MCF 10A (cell line): ENCODE measurements at places on chromosomes 7 and 10. TPM values are rescaled to one million over a fixed set of nuclear protein-coding genes. Genes with fewer than 3 reads are reported as not detected.

Gene PSMG3
- total RNA-seq = 38.2 and 42.1 TPM in 2 replicates

Gene SAMD8
- 28.1 and 33.9 TPM in 2 replicates for total RNA-seq

DNA sequence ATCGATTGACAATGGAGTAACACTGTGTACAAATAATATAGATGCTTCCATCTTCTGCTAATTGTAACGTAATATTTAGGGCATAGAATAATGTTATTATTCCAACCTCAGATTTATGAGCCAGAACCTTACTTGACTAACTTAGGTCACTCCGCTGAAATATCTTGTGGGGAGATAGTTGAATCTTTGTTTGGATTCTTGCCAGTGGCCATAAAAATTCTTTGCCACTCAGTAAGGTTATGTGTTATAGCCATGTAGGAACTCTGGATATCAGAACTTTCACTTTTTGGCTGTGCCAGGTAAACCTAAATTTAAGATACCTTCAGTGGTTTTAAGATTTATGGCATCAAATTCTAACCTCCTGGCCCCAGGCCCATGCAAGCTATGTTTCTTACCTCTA lies 197.6 kb downstream of the WDR11 start:
- H3K27me3 ChIP-seq = no peaks in the 10 kb centered on the region
- H3K27ac ChIP-seq = no peak overlapping the region
- DNase-seq = no peak
- no peaks in the 10 kb centered on the region for H3K4me1 ChIP-seq
- no peak overlapping the region for H3K4me3 ChIP-seq

GRCh38 chr10:128549101-128549608 lies 422.9 kb upstream of the MKI67 start:
- H3K36me3 ChIP-seq = no peaks in the 10 kb centered on the region
- no peak for DNase-seq
- no peak overlapping the region for H3K27ac ChIP-seq
- no peak overlapping the region for H3K4me3 ChIP-seq
- H3K27me3 ChIP-seq = peaks cover 11% of the 10 kb centered on the region
- H3K4me1 ChIP-seq = peaks cover 6% of the 10 kb centered on the region

GRCh38 chr7:17105701-17106100 lies 192.8 kb upstream of the AHR start:
- H3K27me3 ChIP-seq = no peaks in the 10 kb centered on the region
- H3K4me1 ChIP-seq = peaks cover 10% of the 10 kb centered on the region
- H3K36me3 ChIP-seq = no peaks in the 10 kb centered on the region
- H3K27ac ChIP-seq = no peak overlapping the region

GRCh38 chr7:53596230-53596629 lies 560.8 kb downstream of the POM121L12 start:
- H3K4me3 ChIP-seq = no peak overlapping the region
- no peak overlapping the region for H3K27ac ChIP-seq

Gene UCN3
- total RNA-seq = not detected in 2 replicates

- DNase-seq = peak; percentile 76
- no peak overlapping the region for H3K4me3 ChIP-seq
- H3K27me3 ChIP-seq = peaks cover 17% of the 10 kb centered on the region
- peaks cover 5% of the 10 kb centered on the region for H3K4me1 ChIP-seq
- no peaks in the 10 kb centered on the region for H3K36me3 ChIP-seq
These were observed 4.9 kb upstream of the ELN start for GRCh38 chr7:74023092-74023536.

Gene MET
- total RNA-seq = 129 and 154 TPM in 2 replicates

DNA sequence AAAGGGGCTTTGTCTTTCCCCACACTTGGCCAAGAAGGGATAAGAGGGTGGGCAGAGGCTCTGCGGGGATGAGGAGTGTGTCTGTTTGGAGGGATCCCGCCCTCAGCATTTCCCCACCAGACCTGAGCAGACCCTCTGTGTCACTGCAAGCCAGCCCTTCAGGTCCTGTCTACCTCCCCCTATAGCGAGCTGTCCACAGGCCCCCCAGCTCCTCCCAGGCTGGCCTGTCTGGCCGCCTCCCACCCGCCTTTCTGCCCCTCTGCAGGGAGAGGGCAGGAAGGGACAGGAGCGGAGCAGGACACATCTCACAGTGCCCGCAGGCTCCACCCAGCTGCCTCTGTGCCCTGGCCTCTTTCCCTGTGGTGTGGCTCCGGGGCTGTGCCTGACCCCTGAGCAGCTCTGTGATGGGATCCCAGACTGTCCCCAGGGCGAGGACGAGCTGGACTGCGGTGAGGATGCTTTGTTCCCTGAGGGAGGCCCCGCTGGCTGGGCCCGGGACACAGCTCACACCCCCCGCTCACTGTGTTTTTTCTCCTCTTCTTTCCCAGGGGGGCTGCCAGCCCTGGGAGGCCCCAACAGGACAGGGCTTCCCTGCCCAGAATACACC lies 17.5 kb upstream of the ZNF467 start:
- no peak overlapping the region for H3K4me3 ChIP-seq
- H3K27ac ChIP-seq = no peak overlapping the region
- H3K36me3 ChIP-seq = no peaks in the 10 kb centered on the region
- peaks cover 13% of the 10 kb centered on the region for H3K27me3 ChIP-seq
- peaks cover 10% of the 10 kb centered on the region for H3K4me1 ChIP-seq

Gene DIP2C
- 0.34 and 0.37 TPM in 2 replicates for total RNA-seq

DNA sequence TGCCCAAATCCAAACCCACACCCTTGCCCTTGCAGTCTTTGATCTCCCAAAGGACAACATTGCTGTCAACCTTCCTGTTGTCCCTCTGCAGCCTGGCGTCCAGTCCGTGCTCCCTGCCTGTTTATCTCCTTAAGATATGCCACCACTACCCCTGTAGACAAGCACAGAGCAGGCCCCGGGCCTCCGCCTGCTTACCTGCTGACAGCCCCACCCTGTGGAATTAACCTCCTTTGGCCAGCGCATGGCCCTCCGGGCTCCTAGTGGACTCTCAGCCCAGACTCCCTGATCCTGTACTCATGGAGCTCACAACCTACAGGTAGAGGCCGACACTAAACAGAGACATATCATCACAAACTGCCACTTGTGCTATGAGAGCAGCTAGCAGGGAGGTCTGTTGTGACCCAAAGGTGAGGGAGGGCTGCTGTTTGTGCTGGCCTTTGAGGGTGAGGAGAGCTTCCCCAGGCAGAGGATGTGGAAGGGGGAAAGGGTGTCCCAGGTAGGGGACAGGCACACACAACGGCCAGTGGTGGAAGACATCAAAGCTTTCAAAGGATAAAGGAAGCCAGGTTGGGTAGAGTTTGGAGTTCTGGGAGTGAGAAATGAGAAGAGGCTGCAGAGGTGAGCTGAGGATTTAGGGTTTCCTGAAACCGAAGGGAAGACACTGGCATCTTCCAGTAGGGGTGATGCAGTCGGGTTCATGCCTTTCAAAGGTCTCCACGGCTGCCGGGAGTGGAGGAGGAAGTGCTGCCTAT lies 174.5 kb upstream of the ZMIZ1 start:
- H3K4me1 ChIP-seq = no peaks in the 10 kb centered on the region
- H3K36me3 ChIP-seq = peaks cover 6% of the 10 kb centered on the region
- peaks cover 30% of the 10 kb centered on the region for H3K27me3 ChIP-seq
- no peak overlapping the region for H3K27ac ChIP-seq
- no peak overlapping the region for H3K4me3 ChIP-seq
- no peak for DNase-seq

DNA sequence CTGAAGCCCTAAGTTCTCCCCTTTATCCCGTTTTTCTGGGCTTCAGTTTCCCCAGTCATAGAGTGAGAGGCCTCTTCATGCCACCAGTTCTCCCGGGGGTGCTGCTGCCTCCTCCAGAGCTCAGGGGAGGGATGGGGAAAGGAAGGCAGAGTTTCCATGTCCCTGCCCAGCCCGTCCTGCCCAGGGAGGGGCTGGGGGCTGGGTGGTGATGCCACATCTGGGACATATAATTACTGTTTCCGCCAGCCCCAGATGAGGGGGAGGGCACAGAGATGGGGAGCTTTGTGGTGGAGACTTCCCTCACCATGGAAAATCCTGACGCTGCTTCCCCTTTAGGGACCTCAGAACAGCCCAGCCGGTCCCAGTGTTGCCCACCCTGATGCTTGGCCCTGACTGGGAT lies 4.1 kb downstream of the AQP1 start:
- peaks cover 20% of the 10 kb centered on the region for H3K4me1 ChIP-seq
- no peak overlapping the region for H3K27ac ChIP-seq
- DNase-seq = no peak
- no peaks in the 10 kb centered on the region for H3K36me3 ChIP-seq
- H3K4me3 ChIP-seq = no peak overlapping the region
- H3K27me3 ChIP-seq = no peaks in the 10 kb centered on the region

DNA sequence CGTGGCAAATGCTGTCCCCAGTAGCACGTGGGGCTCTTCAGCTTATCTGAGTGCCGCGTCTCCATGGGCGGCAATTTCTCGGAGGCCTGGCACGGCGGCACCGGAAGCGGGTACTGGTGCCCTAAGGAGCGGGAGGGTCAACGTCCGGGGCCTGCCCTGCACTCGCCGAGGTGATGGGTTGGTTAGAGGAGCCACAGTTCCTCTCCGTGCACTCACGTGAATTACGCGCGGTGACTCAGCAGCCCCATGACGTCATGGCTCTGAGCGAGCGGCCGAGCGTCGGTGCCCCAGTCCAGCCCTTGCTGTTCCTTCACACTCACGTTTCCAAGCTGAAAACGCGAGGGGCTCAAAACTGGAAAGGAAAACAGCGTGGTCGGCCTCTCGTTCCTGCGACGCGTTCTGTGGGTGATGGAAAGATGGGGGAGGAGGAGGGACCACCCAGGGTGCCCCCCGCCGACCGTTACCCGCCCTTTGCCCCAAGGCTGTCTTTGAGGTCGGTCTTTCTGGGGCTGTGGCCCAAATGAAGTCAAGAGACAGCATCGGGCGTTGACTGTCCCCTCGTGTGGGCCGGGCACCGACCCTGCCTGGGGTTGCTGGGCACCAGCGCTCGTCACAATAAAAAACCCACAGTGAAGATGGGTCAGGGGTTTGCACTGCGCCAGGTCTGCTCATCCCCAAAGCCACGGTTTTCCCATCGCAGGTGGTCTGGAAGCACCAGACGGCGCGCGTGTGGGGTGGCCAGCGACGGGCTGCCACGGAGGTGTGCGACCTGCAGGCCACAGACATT lies 70.4 kb upstream of the CFAP46 start:
- no peak overlapping the region for H3K4me3 ChIP-seq
- H3K27ac ChIP-seq = no peak overlapping the region
- H3K4me1 ChIP-seq = no peaks in the 10 kb centered on the region
- DNase-seq = no peak
- no peaks in the 10 kb centered on the region for H3K36me3 ChIP-seq

DNA sequence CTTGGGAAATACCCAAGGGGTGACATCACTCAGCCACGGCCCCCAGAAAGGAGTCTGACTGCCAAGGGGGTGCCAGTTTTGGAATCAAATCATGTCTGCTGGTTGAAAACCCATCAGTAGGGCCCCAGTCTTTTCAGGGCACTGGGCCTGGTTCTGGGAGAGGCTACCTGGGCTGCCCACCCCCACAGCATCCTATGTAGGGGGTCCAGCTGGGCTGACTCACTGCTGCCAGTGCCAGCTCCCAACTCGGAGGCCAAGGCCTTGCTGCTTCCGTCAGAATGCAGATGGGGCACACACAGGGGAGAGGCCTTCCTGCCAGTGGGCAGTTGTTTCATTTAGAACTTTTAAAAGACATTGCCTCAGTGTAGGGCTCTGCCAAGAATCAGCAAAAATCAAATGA lies 39.5 kb upstream of the DMBT1 start:
- peaks cover 9% of the 10 kb centered on the region for H3K4me1 ChIP-seq
- H3K4me3 ChIP-seq = no peak overlapping the region
- DNase-seq = peak; percentile 25
- H3K27ac ChIP-seq = no peak overlapping the region

- H3K4me1 ChIP-seq = no peaks in the 10 kb centered on the region
- H3K27ac ChIP-seq = no peak overlapping the region
- peaks cover 8% of the 10 kb centered on the region for H3K27me3 ChIP-seq
- peak; percentile 7 for DNase-seq
- no peaks in the 10 kb centered on the region for H3K36me3 ChIP-seq
These were observed 23.5 kb downstream of the ASB4 start for GRCh38 chr7:95509199-95509598.

Gene NPC1L1
- total RNA-seq = 0.07 TPM in 1 of 2 replicates, not detected in the other

GRCh38 chr10:97321032-97321803 lies 2.1 kb downstream of the FRAT1 start:
- no peak for DNase-seq
- H3K36me3 ChIP-seq = no peaks in the 10 kb centered on the region
- no peaks in the 10 kb centered on the region for H3K27me3 ChIP-seq

Gene TMEM270
- total RNA-seq = not detected in 2 replicates

GRCh38 chr7:22356701-22357310 lies at the start of gene RAPGEF5:
TSS of gene RAPGEF5 (minus strand) at chr7:22357154. CDS start at chr7:22357060, 94 bp downstream.
- DNase-seq = peak; percentile 68
- H3K36me3 ChIP-seq = peaks cover 6% of the 10 kb centered on the region
- peaks cover 30% of the 10 kb centered on the region for H3K4me1 ChIP-seq
- H3K4me3 ChIP-seq = peak within 1 kb of the TSS; percentile 76
- no peaks in the 10 kb centered on the region for H3K27me3 ChIP-seq
- peak within 1 kb of the TSS; percentile 73 for H3K27ac ChIP-seq

Gene CYP2C8
- total RNA-seq = not detected in 2 replicates

DNA sequence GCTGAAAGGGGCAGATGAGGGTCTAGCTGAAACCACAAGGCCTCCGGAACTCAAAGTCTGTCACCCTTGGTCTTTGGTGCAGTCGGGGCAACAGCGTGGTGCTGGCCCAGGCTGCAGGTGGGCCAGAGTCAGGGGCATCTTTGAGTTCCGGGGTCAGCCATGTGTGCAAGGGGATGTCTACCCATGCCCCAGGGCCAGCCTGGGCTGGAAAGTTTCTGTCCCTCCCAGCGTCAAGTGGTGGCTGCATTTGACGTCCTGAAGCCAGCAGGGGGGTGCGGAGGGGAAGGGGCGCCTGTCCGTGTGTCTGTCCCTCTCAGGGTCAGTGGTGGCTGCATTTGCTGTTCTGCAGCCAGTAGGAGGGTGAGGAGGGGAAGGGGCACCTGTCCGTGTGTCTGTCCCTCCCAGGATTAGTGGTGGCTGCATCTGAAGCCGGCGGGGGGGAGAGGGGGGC lies 638 bp downstream of the BRAT1 start:
- peak overlapping the region; percentile 94 for H3K27ac ChIP-seq
- no peaks in the 10 kb centered on the region for H3K27me3 ChIP-seq
- peaks cover 5% of the 10 kb centered on the region for H3K4me1 ChIP-seq
- H3K36me3 ChIP-seq = peaks cover 40% of the 10 kb centered on the region

- H3K4me3 ChIP-seq = no peak overlapping the region
- H3K27me3 ChIP-seq = no peaks in the 10 kb centered on the region
- no peaks in the 10 kb centered on the region for H3K4me1 ChIP-seq
- H3K27ac ChIP-seq = no peak overlapping the region
These were observed 300.0 kb downstream of the PLXNA4 start for GRCh38 chr7:132276234-132276630.

Gene TAS2R5
- 3.7 and 4.7 TPM in 2 replicates for total RNA-seq

DNA sequence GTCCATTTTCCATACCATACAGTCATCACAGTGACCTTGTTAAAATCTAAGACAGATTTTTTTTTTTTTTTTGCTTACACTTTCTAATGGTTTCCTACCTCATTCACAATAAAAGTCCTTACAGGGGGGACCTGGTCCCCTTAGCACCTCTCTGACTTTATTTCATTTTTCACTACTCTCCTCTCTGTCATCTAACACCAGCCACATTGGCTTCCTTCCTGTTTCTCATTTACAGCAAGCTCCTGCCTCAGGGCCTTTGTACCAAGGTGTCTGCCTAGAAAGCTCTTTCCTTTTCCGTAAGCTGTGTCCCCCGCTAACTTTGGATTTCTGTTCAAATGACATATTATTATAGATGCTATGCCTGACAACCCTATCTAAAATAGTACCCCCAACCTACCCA lies 27.7 kb downstream of the CC2D2B start:
- H3K27me3 ChIP-seq = peaks cover 23% of the 10 kb centered on the region
- H3K36me3 ChIP-seq = no peaks in the 10 kb centered on the region
- DNase-seq = no peak
- no peaks in the 10 kb centered on the region for H3K4me1 ChIP-seq
- H3K4me3 ChIP-seq = no peak overlapping the region
- no peak overlapping the region for H3K27ac ChIP-seq
